Calu3 (cell line): ENCODE measurements at places on chromosomes 11 and 22.

- DNase-seq: no peak
Measured at GRCh38 chr11:75697906-75698581, 19.6 kb upstream of the MOGAT2 start.

DNA sequence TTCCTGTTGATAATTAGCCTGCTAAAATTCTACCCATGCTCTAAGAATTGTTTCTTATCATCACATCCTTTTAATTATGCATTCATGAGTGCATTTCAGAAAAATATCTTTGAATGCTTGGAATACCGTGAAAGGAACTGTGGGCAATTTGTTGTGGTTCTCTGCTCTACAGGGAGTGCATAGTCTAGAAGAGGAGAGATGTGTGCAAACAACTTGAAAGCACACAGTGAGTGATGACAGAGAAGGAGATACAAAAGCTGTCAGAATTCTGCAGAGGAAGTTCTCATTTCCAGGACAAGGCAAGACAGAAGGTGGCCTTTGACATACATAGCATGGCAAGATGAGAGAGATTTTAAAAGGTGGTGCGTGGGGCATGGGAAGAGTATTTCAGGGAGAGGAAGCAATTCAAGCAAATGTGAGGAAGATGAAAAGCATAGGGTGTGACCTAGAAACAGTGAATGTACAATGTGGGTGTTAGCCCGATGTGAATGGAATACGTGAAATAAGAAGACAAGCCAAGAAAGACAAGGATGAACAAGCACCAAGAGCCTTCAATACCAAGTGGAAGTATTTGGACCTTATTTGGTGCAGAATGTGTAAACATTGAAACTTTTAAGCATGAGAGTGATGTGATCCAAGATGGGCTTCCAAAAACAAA, 5.0 kb downstream of the MMP8 start:
- no peak for DNase-seq

DNA sequence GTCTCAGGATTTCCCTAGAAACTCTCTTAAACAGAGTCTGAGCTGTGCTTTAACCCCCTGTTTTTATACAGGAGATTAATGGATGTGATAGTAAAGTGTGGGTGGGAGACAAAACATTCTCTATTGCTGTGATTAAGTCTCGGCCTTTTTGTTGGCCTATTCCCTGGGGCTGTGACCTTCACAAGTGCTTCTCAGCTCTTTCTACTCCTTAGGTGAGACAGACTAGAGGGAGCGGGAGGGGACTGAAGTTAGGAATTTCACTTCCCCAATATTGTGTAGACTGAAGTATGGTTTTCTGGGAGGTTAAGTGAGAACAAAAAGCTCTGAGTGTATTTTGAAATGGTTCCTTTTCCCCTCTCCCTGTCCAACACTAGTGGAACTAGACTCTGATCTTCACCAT, 29.8 kb upstream of the OR8B8 start:
- DNase-seq: no peak

DNA sequence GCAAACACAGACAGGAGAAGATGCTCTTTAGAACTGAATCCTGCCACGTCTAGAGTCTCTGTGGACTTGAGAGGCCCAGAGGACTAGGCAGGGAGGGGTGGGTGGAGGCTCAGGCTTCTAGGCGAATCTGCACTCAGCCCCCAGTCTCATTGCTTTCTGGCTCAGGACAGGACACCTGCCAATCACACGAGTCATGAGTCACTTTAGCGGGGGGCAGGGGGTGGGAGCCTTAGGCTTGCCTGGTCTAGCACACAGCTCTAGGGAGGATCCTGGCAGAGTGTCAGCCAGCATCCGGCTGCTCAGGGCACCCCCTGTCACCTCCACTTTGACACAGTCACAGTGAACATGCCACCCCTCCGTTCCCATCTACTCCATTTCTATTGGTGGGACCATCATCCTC, 167.7 kb downstream of the CEP164 start:
- DNase-seq: no peak

- peak; percentile 70 for DNase-seq
Measured at GRCh38 chr11:122628810-122629555, 26.5 kb upstream of the UBASH3B start.

GRCh38 chr22:39144101-39144767, 8.2 kb downstream of the CBX7 start:
- DNase-seq: peak; percentile 35

GRCh38 chr22:24482575-24482974, 12.6 kb upstream of the UPB1 start:
- DNase-seq: no peak

GRCh38 chr11:121932646-121933185, 183.3 kb downstream of the BLID start:
- DNase-seq: no peak

DNA sequence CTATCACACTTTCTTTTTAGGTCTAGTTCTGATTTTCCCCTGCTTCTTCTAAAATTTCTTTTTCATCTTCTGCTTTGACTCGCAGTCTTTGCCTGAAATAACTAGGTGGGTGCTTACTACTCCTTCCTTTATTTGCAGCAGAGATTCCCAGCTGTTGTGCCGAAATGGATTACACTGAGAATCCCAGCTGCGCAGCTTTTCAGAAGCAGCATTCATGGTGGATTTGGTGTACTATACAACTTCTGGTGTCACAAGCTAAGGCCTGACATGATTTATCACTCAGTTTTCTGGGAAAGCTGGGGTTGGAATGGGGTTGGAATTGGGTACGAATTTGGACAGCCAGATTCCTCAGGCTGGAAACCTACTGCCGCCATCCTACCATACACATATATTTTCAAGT, 6.0 kb upstream of the XKR3 start:
- DNase-seq: no peak

DNA sequence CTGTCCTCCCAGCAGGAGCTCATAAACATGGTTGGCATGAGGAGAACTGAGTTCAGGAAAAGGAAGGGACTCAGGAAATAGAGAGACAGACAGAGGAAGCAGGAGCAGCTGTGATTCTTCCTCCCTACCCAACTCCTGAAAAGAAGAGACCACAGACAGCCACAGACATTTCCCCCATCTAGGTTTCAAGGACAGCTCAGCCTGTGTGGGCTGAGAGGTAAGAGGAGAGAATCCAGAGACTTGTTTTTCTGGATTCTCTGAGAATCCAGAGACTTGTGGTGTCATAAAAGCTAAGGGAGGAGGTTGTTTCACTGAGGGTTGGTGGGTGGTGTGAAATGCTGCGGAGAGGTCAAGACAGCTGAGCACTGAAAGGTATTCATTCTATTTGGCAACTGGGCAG, 19.0 kb upstream of the STK33 start:
- DNase-seq: no peak

DNA sequence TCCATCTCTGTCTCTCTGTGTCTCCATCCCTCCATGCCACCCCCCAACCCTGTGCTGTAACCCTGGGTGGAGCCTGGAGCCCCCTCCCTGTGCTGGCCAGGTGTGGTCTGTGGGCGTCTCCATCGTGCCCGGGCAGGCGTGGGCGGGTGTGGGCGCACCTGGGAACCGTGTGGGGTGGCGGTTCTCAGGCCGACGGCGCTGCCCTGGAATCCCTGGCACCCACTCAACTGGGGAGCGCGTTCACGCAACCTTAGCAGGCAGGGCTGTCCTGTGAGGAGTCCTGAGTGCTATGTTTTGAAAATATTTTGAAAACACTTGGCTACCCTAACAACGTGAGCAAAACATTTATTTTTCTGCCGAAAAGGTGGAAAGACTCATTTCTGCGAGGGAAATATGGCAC, 4.7 kb downstream of the TNNT3 start:
- no peak for DNase-seq
